Esophagus muscularis mucosa (tissue), 4 donors: ENCODE measurements at places on chromosomes 2 and 18. TPM values are rescaled to one million over a fixed set of nuclear protein-coding genes. Genes with fewer than 3 reads are reported as not detected.

DNA sequence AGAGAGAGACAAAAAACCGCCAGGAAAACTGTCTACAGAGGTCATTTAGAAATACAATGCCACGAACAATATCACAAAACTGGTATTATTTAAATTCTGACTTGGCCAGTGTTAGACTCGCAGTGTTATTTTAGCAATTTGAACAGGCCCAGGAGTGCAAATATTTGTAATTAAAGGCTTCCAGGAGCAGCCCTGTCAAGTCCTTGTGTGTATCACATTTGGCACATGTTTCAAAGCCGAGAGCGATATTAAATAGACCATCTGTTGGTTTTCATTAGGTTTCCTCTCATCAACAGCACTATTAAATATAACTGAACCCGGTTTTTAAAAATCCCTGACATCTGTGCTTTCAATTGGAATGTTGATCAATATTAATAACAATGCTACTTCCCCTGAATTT is 656.9 kb downstream of the TSN start:
- no peak overlapping the region for H3K27ac ChIP-seq
- no peak overlapping the region for H3K4me3 ChIP-seq
- no peaks in the 10 kb centered on the region for H3K4me1 ChIP-seq
- no peak for DNase-seq

The ACTG2 gene
- 4,198 TPM for total RNA-seq

DNA sequence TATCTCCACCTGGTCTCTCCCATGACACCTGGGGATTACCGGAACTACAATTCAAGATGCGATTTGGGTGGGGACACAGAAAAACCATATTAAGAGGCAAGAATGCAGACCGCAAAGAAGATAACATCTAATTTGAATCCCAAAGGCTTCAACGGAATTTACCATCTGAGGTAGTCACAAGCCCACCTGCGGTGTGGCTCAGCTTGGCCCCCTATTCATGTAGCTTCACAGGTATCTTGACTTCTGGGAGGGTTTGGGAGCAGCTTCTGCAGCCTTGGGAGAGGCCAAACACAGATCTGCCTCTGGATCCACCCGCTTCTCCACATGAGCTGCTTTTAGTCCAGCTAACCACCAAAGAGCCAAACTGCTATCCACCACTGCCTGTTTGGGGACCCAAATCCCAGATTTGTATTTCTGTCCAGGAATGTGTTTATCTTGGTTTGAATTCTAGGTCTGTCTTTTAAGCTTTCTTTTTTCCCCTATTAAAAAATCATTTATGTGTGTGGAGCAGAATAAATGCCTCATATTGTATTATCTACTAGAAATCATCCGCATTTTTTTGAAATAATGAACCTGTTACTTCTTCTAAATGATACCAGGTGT is 247.6 kb downstream of the DLGAP1 start:
- H3K27me3 ChIP-seq = no peaks in the 10 kb centered on the region
- DNase-seq = no peak
- no peaks in the 10 kb centered on the region for H3K4me1 ChIP-seq
- no peak overlapping the region for H3K4me3 ChIP-seq
- no peaks in the 10 kb centered on the region for H3K36me3 ChIP-seq
- H3K27ac ChIP-seq = no peak overlapping the region

- H3K36me3 ChIP-seq = no peaks in the 10 kb centered on the region
- H3K27me3 ChIP-seq = peaks cover 5% of the 10 kb centered on the region
- H3K4me1 ChIP-seq = no peaks in the 10 kb centered on the region
These were observed 716.7 kb downstream of the DCDC2C start for GRCh38 chr2:4420032-4420431.

DNA sequence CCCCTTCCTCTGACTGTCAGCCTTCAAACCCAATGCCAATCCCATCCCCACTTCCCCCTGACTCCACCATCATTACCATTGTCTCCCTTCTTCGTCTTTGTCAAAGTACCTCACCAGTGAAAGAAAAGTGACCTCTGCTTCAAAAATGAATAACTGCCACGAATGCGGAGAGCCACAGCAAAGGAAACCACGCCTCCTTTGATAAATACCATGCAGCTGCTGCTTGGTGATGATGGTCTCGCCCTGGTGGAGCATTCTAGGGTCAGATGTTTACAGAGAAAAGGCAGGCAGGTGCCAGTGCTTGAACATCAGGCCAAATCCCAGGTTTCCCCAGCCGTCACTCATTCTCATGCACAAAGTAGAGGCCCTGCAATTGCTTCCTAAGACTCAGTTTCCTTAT is 162.2 kb downstream of the BCL11A start:
- no peak overlapping the region for H3K27ac ChIP-seq
- no peaks in the 10 kb centered on the region for H3K4me1 ChIP-seq
- no peaks in the 10 kb centered on the region for H3K36me3 ChIP-seq
- no peaks in the 10 kb centered on the region for H3K27me3 ChIP-seq

- H3K36me3 ChIP-seq = no peaks in the 10 kb centered on the region
- H3K4me1 ChIP-seq = peaks cover 30% of the 10 kb centered on the region
- no peak for DNase-seq
- peak overlapping the region; percentile 40 for H3K27ac ChIP-seq
- H3K27me3 ChIP-seq = no peaks in the 10 kb centered on the region
These were observed 44.0 kb upstream of the RPL31 start for GRCh38 chr2:100957996-100958653.

The AMER3 gene
- total RNA-seq = not detected

The ANKRD30B gene
- total RNA-seq = not detected

The SEH1L gene
- total RNA-seq = 27.7 TPM

- H3K27me3 ChIP-seq = no peaks in the 10 kb centered on the region
- H3K4me1 ChIP-seq = peaks cover 15% of the 10 kb centered on the region
- no peak overlapping the region for H3K27ac ChIP-seq
- no peak for DNase-seq
These were observed 112.2 kb downstream of the ZFP36L2 start for GRCh38 chr2:43114210-43114609.

GRCh38 chr18:7169601-7170000 is 52.0 kb upstream of the LAMA1 start:
- no peak for DNase-seq
- H3K4me3 ChIP-seq = no peak overlapping the region
- H3K27ac ChIP-seq = no peak overlapping the region
- no peaks in the 10 kb centered on the region for H3K36me3 ChIP-seq
- H3K27me3 ChIP-seq = no peaks in the 10 kb centered on the region
- no peaks in the 10 kb centered on the region for H3K4me1 ChIP-seq

The CGREF1 gene
- 1.4 TPM for total RNA-seq

The ADNP2 gene
- total RNA-seq = 17.2 TPM

The GRB14 gene
- total RNA-seq = 6.3 TPM

The IL36G gene
- total RNA-seq = not detected

DNA sequence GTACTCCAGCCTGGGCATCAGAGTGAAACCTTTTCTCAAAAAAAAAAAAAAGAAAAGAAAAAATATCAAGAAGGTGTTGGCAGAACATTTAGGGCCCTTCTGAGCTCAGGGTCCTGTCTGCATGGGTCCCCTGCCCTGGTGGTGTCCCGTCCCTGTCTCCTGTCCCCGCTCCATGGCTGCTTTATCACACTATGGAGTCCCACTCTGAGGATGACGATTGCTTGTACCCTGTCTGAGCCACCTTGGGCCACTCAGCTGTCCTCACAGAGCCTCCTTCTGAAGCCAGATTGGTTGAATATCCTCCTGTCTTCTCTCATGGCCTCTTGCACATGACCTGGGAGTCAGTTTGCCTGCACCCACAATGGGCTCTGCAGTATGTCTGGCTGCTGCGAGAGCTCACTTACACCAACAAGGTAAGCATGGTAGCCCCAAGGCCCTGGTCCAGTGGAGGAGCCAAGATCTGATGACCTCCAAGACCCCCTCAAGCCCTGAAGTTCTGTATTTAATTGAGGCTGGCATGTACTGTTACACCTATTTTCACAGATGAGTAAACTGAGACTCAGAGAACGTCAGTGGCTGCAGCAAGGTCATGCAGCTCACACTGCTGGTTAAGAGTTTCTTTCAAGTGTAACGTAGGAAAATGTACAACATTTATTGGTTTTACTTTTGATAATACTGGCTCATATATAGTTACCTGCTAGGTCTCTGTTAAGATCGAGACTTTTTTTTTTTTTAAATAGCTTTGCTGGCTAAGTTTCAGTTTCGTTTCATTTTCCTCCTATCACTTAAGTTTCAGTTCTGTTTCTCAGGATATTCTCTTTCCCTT is 16.9 kb upstream of the ZCCHC2 start:
- DNase-seq = no peak
- H3K4me1 ChIP-seq = peaks cover 14% of the 10 kb centered on the region
- H3K4me3 ChIP-seq = peak overlapping the region; percentile 54
- H3K27me3 ChIP-seq = no peaks in the 10 kb centered on the region
- H3K27ac ChIP-seq = no peak overlapping the region

The GAL3ST2 gene
- not detected for total RNA-seq

- H3K4me1 ChIP-seq = peaks cover 18% of the 10 kb centered on the region
- no peaks in the 10 kb centered on the region for H3K27me3 ChIP-seq
- H3K4me3 ChIP-seq = peak overlapping the region; percentile 30
- peak overlapping the region; percentile 59 for H3K27ac ChIP-seq
These were observed 90.7 kb upstream of the CTDP1 start for GRCh38 chr18:79588636-79589481.

GRCh38 chr2:161990741-161991140 is 83.3 kb downstream of the DPP4 start:
- no peaks in the 10 kb centered on the region for H3K4me1 ChIP-seq
- H3K27me3 ChIP-seq = no peaks in the 10 kb centered on the region
- peaks cover 9% of the 10 kb centered on the region for H3K36me3 ChIP-seq
- DNase-seq = no peak

DNA sequence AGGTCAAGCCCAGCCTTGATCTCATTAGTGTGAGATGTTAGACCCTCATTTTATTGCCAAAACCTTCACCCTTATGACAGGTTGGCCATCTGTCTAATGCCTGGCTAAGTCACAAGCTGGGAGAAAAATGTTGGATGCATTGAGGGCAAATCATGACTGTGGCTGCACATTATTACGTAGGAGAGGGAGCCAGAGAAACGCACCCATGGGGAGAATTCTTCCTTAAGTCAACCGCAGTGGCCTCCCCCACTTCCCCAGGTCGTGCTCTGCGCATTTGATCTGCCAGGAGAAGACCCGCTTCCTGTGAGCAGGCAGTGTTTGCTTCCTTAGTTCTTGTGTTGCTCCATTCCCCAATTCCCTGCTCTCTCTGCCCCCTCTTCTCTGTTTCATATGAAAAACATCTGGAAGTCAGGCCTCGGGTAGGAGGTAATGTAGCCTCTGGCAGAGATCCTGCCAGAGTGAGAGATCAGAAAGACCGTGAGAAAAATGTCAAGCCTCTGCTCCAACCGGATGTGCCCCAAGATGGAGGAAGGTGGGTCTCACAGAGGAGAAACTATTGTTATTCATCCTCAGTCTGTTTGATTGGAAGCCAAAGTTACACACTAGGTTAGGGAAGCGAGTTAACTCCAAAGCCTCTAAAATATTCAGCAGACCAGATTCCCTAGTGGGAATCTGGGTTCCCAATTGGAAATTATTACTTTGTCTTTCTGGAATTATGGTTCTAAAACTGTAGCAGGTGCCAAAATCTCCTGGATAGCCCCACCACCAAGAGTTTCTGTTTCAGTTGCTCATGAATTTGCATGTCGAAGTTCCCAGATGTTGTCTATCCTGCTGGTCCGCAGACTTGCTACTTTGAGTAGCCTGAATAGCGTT is 144.3 kb upstream of the PELI1 start:
- DNase-seq = peak; percentile 64
- no peak overlapping the region for H3K4me3 ChIP-seq
- peaks cover 10% of the 10 kb centered on the region for H3K4me1 ChIP-seq
- H3K27me3 ChIP-seq = no peaks in the 10 kb centered on the region

DNA sequence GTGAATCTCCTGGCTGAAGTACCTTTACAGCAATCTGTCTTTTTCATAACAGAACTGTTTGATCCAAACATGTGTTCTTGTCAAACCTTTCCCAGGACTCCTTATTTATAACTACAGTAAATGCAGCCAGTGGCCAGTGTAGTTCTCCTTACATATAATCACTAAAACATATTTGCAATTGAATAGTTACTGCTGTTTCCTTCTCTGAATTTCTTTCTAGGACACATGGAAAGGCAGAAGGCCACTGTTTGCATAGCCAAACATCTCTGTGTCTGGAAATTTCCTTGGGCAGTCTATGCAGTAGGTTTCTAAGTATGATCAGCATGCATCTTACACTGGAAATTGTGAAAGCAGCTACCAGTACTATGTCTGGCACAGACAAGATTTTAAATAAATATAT is 57.4 kb upstream of the COL3A1 start:
- no peaks in the 10 kb centered on the region for H3K27me3 ChIP-seq
- H3K36me3 ChIP-seq = no peaks in the 10 kb centered on the region
- no peak overlapping the region for H3K27ac ChIP-seq
- no peak overlapping the region for H3K4me3 ChIP-seq
- DNase-seq = no peak
- H3K4me1 ChIP-seq = peaks cover 7% of the 10 kb centered on the region

DNA sequence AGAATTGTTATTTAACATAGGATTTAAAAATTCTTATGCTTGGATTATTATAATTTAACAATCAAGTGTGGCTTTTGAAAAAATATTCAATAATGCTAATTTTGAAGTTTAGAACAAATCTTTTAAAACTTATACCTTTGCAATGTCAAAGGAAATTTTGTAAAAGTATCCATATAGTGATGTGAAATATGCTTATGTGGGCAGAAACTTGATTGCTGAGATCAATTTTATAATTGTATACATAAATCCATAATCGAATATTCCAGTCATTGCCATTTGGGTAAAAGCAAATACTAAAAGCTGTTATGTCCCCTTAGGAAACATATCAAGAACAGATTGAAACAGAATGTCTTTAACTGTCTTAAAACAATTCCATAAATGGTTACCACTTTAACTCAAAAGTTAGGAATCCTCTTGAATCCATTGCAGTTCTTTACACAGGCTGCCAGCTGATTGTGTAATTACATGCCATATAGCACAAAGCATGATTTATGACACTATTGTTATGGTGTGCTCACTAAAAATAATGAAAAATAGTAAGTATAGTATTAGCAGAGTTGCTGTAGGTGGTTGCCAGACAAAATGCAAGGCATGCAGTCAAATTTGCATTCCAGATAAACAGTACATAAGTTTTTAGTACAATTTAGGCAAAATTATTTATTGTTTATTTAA is 24.2 kb downstream of the PLCL1 start:
- DNase-seq = no peak
- no peaks in the 10 kb centered on the region for H3K36me3 ChIP-seq
- H3K4me3 ChIP-seq = no peak overlapping the region
- H3K4me1 ChIP-seq = peaks cover 12% of the 10 kb centered on the region
- H3K27ac ChIP-seq = no peak overlapping the region

- no peaks in the 10 kb centered on the region for H3K36me3 ChIP-seq
- H3K27ac ChIP-seq = no peak overlapping the region
- H3K4me3 ChIP-seq = no peak overlapping the region
- no peak for DNase-seq
- H3K27me3 ChIP-seq = no peaks in the 10 kb centered on the region
These were observed 171.2 kb downstream of the CMPK2 start for GRCh38 chr2:6694555-6694954.

The MEP1B gene
- not detected for total RNA-seq
